ENCODE measurements at places on chromosomes 2 and 18. TPM values are rescaled to one million over a fixed set of nuclear protein-coding genes. Genes with fewer than 3 reads are reported as not detected.

Gene VAPA
- 225 TPM for polyA plus RNA-seq

Gene SOWAHC
- polyA plus RNA-seq = 12.6 TPM

Gene HOXD13
- polyA plus RNA-seq = not detected

Gene ADD2
- 0.06 TPM for polyA plus RNA-seq

Gene REG1B
- not detected for polyA plus RNA-seq

Gene CHRND
- polyA plus RNA-seq = not detected

Gene TUBA3D
- not detected for polyA plus RNA-seq

Gene CLEC4F
- not detected for polyA plus RNA-seq

Gene KHK
- polyA plus RNA-seq = 1.6 TPM

Gene LRRTM1
- polyA plus RNA-seq = not detected

Gene TLX2
- 0.05 TPM for polyA plus RNA-seq

Gene TUBA3E
- polyA plus RNA-seq = not detected

DNA sequence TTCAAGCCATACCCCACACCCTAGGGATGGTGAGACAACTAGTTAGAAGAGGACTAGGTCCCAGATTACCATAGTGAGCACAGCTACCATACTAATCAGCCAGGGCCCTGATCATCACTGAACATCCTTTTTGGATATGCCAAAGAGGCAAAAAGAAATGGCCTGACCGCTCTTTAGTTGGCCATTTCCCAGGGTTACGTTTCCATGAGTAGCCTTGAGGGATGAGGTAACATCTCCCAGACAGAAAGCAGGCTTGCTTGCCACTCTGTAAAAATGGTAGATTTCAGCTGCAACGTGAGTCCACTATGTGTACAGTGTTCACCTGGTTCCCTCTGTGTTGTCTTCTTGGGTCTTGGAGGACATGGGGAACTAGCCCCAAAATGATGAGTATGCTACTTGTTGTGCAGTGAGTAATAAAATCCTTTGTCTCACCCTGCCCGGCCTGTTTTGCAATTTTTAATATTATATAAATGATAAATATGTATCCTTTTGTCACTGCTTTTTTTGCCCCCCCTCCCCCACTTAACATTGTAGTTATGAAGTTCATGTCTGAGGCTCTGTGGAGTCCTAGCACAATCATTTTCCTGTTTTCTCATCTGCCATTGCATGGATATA, 8.9 kb upstream of the GALM start:
- DNase-seq = no peak

DNA sequence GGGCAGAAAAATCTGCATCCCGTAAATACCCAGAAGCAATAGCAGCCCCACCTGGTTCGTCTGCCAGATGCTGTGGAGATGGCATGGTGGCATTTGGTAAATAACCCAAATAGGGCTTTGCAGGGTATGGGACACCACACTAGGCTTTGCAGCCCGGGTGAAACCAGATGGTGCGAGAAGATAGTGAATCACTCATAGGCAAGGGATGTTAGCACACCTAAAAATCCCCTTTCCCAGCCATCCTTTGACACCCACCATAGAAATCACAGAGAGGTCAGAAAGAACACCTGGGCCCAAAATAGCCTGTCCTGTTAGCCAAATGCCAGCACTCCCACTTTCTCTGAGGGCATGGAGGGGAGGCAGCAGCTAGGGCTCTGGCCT, 47.6 kb downstream of the BCL11A start:
- peak; percentile 58 for DNase-seq

- DNase-seq = peak; percentile 85
These were observed 143.9 kb upstream of the FN1 start for GRCh38 chr2:215579809-215580208.

DNA sequence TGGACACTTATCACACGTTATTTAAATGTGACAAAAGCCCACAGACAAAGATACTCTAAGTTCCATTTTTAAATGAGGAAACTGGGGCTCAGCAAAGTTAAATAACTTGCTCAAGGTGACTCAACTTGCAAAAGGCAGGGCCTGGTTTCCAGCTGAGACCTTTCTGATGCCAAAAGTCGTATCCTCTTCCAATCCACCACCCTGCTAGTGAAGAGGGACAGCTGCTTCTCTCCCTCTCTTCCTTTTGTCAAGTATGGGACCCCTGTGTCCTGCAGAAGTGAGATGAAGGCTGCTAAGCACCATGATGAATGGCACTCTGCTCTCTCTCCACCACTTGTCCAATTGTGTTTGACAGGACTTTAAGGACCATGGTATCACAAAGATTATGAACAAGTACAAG, 140.9 kb downstream of the DYM start:
- DNase-seq = no peak

DNA sequence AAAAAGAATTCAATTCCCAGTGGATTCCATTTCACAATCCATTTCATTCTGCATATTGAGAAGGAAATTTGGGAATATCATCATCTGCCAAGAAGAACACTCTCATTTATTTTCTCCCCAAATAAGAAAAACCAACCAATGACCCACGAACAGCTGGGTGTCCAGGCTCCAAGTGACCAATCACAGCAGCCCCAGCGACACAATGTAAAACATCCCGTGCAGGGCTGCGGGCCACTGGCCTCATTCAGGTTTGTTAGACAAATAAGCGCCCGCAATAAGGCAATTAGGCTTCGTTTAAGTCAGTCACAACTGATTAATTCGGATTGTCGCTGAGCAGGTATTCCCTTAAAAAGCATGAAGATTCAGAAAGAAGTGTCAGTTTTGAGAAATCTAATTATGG, 378.6 kb downstream of the EIPR1 start:
- no peak for DNase-seq

- DNase-seq = no peak
These were observed 48.6 kb downstream of the CEP192 start for GRCh38 chr18:13039806-13040205.

DNA sequence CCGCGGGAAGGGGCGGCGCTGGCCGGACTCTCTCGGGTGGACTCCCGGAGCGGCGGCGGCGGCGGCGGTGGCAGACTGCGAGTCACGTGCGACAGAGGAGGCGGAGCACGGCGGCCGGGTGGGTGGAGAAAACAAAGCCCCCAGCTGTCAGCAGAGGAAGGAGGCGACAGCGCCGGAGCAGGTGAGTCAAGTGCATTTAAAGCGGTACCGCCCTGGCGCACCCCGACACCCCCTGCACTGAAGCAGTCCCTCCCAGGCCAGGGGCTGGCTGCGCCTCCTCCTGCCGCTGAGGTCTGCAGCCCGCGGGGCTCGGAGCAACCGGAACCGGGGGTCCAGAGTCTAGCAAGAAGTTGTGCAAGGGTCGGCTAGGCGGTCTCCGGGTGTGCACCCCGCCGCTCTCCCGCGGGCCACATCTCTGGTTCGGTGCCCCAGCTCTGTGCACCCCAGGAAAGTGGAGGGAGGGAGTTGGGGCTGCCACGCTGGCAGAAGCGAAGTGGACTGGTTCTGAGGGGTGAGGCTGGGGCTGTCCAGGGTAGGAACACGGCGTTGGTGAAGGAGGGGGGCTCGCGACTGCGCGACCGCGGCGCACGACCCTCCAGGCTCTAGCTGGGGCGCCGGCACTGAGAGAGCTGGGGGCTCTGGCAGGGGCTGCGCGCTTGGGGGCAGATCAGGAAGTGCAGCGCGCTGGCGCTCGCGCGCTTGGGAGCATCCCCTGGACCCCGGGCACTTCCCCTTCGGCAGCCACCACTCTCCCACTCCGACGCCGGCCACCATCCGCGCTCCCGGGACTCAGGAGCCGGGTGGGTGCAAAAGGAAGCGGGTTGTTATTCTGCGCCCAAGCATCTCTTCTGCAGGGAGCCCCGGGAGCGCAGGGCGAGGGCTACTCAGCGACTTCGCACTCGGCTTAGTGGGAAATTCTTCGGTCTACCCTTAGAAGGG, 64.0 kb upstream of the MAPRE2 start:
- no peak for DNase-seq

GRCh38 chr18:55866886-55867285, 278.9 kb upstream of the TCF4 start:
- no peak for DNase-seq

- DNase-seq = peak; percentile 84
These were observed 182.0 kb downstream of the TCF4 start for GRCh38 chr18:55405893-55406406.

DNA sequence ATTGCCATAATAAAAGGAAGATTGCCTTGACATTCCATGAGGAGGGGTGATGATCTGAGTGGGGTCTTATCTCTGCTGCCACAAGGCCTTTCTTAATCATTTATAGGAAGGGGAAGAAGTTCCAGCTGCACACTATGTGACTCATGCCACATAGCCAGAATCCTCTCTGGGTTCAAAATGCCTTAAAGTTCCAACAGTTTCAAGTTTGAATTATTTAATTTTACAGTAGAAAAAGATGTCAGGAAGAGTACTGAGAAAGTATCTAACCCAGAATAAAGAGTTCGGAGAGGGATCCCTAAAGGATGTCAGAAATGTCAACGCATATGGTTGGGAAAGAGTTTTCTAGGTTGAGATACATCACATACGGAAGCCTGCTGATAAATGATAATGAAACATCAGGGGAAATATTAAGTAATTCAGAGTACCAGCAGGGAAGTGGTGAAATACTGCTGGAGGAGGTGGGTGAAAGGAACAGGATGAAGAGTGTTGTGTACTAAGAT, 999.9 kb downstream of the TSN start:
- DNase-seq = no peak

DNA sequence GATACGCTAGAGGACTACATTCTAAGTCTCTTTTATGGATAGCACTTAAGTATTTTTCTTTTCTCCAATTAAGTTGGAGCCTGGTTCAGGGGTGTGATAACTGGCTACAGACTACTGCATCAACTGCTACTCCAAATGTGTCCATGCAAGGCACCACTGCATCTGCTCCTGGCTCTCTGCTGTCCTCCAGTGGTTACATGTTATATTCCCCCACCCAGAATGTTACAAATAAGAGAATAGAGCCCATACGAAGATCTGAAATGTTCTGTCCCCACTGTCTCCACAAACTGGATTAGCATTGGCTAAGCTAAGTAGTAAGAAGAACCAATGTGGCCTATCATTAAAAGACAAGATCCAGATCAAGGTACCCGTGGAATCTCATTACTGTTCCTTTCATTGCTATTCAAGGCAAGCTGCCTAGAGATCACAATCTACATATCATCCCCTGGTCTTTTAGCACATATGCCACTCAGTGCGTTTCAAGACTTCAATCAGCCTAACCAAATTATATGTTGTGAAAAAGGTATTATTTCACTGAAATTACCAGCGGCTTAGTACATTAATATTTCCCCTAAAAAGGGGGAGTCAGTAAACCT, 308.3 kb upstream of the SLC8A1 start:
- DNase-seq = peak; percentile 39

DNA sequence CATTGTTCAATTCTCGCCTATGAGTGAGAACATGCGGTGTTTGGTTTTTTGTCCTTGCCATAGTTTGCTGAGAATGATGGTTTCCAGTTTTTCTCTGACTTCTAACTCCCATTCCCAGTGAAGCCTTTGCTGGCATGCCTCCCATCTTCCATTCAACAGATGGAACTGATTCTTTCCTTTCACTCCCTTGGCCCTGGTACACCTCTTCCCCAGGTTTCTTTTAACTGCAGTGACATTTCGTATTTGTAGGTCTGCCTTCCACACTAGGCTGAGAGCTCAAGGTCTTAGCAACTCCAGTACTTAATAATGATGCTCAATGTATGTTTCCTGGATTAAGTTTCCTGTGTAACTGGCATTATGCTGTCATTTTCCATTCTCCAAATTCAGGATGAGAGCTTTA, 48.5 kb downstream of the GAREM1 start:
- DNase-seq = no peak

Measured in mammary epithelial cell (primary cell).